ENCODE measurements at places on chromosomes 4 and X.

DNA sequence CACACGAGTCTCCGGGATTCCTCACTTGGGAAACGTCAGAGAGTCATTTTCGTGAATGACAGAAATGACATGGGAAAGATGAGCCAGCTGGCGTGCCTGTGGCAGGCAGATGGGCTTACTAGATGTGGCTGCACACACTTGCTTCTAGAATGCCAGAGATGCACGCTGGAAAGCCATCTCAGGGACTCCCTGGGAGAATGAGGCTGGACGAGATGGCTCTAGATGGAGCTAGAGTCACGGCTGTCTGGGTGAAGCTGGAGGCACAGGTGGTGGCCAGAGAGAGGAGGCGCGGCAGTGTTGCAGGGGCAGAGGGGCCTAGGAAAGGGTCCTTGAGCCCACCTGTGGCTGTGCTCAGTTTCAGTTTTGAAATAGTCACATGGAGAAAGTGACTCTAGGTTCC, 26.0 kb downstream of the TKTL1 start:
- DNase-seq, result no peak

- DNase-seq, result no peak
Measured at GRCh38 chr4:98939892-98940298, 11.0 kb upstream of the EIF4E start.

DNA sequence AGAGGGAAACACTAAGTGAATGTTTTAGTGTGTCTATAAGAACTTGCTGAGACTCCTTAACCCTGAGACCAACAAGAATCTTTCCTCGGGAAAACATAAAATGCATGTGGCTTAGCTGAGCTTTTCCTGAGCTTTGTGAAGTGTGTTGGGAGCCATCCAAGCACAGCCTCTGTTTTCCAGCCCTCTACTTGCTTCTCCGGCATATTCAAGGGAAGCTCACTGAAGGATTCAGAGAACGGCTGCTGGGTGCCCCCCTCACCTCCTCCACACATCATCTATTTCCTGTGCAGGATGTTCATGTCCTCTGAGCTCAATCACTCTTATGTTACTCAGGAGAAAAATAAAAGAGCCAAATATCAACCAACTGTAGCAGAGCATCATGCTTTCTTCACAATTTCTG, 492.1 kb downstream of the IL15 start:
- DNase-seq, result peak; percentile 92

DNA sequence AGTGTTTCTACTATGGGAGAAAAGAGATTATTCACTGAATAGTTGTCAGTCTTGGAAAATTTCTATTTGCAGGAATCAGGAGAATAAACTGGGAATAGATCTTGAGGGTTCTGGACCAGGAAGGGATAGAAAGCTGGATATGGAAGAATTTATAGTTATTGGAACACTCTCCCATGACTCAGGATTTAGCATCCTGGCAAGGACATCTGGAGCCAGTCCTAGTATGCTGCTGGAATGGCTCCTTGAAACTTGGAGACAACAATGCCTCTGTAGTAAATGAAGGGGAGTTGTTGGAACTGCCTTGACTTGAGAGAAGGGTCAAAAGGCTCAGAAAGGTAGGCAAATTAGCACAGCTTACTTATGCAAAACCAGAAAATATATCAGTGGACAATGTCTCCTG, 23.5 kb upstream of the THOC2 start:
- no peak for DNase-seq

DNA sequence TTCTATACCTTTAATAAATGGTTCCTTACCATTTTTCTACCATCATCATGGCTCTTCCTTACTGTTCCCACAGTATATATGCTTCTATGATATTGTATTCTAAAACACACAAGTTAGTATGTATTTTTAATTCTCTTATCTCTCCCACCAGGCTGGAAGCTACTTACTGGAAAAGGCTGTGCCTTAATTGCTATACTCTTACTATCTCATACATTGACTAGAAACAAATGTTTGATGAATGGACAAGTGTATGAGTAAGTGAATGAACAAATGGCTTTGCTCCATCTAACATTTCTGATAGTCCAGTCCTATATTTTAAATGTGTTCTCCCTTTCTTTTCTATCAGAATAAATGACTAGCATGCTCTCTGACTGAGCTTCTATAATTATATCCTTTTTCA, 320.8 kb upstream of the RASGEF1B start:
- no peak for DNase-seq

DNA sequence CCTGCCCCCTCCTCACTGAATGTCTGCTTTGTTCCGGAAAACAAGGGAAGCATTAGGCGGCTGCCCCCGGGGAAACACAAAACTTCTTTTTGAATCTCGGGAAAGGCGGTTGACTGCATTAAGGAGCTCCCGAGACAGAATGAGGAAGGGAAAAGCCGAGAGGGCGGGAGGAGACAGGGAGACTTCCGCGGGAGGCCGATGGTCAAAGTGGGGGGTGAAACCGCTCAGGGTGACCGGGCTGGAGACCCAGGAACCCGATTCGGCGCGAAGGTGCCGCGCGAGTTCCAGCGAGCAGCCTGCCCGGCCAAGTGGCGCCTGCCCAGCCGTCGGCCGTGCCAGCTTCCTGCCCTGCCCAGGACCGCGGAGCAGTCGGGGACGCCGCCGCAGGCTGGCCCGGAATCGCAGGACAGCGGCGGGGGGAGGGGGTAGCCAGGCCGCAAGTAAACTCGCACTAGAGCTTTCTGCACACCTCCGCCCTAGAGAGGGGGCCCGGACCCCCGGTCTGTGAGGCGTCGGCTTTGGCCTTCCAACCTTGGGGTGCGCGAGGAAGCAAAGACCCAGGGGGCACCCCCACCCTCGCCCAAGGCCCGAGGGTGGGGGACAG, 55.1 kb upstream of the BCOR start:
- DNase-seq, result no peak

- DNase-seq, result no peak
Measured at GRCh38 chr4:55017406-55017805, 108.0 kb downstream of the KDR start.

GRCh38 chrX:30821116-30821515, 67.9 kb downstream of the TAB3 start:
- no peak for DNase-seq

DNA sequence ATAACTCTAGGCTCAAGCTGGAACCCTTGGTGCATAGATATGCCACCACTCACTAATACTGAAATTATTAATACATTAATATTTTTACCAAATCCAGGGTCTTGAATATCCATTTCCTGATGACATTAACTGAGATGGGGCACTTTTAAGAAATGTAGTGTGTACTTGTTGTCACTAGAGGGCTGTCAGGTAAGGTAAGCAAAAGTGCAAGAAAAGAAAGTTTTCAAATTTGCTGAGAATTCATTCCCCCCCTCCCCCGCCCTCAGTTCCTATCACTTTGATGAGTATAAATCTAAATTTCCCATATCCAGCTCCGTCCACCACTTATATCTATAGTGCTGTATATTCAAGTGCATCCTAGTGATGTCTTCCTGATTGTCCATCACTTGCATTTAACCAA, 20.5 kb upstream of the WDR44 start:
- no peak for DNase-seq

GRCh38 chr4:10106421-10107039, 10.1 kb downstream of the WDR1 start:
- DNase-seq, result peak; percentile 74

DNA sequence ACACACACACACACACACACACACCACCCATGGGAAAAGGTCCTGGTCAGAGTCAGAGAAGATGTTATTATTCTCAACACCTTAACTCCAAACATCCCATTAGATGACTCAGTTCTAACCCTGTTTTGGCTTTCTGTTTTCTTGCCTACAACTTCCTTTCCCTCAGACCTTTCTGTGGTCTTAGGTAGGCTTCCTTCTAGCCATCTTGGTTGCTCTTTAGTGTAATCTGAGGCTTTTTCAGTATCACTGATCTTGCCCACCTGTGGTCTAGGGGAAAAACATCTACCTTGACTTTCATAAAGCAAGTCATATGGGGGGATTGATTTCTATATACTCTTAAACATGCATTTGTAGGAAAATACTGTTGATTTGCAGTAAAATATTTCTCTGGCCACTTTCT, 56.9 kb downstream of the ATG4A start:
- no peak for DNase-seq

DNA sequence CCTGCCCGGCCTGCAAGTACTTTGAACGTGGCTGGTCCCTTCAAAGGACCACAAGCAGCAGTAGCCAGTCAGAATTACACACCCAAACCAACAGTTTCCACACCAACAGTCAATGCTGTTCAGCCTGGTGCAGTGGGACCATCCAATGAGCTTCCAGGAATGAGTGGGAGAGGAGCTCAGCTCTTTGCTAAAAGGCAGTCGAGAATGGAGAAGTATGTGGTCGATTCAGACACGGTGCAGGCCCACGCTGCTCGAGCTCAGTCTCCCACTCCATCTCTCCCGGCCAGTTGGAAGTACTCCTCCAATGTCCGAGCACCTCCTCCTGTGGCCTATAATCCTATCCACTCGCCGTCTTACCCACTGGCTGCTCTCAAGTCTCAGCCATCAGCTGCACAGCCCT, 104.4 kb upstream of the MYOZ2 start:
- no peak for DNase-seq

DNA sequence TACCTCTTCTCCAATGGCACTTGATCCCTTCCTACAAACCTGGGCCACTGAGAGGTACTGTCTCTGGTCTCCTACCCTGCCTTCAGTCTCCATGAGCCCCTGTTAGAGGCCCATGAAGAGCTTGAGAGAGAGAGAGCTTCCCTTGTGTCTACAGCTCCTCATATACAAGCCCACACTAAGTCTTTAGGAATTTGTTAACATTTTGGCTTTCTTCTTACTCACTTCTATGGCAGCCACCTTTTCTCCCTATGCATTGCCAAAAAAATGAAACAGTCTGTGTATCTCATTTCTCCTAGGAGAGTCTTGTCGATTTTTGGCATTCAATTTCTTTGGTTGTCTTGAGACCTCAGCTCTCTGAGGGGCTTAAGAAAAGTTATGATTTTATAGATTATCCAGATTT, 90.9 kb upstream of the LNX1 start:
- DNase-seq, result no peak

- no peak for DNase-seq
Measured at GRCh38 chrX:109795682-109796081, 62.6 kb upstream of the ACSL4 start.

- no peak for DNase-seq
Measured at GRCh38 chr4:117640836-117641235, 393.4 kb upstream of the NDST3 start.

GRCh38 chrX:154457491-154458115, 478 bp upstream of the PLXNA3 start:
- no peak for DNase-seq

- DNase-seq, result no peak
Measured at GRCh38 chr4:98311656-98312055, 50.5 kb downstream of the RAP1GDS1 start.
